ENCODE measurements at places on chromosomes 1 and 21.

DNA sequence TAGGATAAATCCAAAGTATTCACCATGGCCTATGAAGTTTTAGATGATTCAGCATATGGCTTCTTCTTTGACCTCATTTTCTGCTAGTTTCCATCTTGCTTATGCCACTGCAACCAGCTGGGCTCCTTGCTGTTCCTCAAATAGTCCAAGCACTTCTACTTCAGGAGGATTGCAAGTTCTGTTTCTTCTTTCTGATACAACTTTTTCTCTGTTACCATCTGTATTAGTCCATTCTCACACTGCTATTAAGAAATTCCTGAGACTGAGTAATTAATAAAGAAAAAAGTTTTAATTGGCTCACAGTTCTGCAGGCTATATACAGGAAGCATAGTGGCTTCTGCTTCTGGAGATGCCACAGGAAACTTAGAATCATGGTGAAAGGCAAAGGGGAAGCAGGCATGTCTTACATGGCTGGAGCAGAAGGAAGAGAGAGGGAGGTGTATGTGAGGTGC is 20.3 kb downstream of the PTGS2 start:
- no peak for DNase-seq

GRCh38 chr1:90154711-90155110 is 159.8 kb downstream of the ZNF326 start:
- DNase-seq = no peak

GRCh38 chr1:48744032-48744431 is 32.7 kb downstream of the BEND5 start:
- DNase-seq = no peak

GRCh38 chr21:15521644-15522001 is 208.2 kb upstream of the USP25 start:
- DNase-seq = no peak

GRCh38 chr1:54477153-54477561 is 70.9 kb upstream of the ACOT11 start:
- DNase-seq = no peak

GRCh38 chr1:19507516-19507915 is 22.2 kb upstream of the CAPZB start:
- no peak for DNase-seq

GRCh38 chr1:153733970-153734369 is 6.1 kb downstream of the INTS3 start:
- DNase-seq = no peak
